ENCODE measurements at places on chromosomes 5 and 9. TPM values are rescaled to one million over a fixed set of nuclear protein-coding genes. Genes with fewer than 3 reads are reported as not detected.

GRCh38 chr9:71681104-71681707 is 87.1 kb downstream of the CEMIP2 start:
- DNase-seq, result no peak

GRCh38 chr9:89996116-89996515 is 391.3 kb downstream of the GADD45G start:
- DNase-seq, result no peak

The MRPL36 gene
- 49.5 TPM for polyA plus RNA-seq

- DNase-seq, result no peak
These were observed 16.3 kb downstream of the ADAM19 start for GRCh38 chr5:157559301-157559700.

- DNase-seq, result no peak
These were observed 2.5 kb upstream of the SSBP2 start for GRCh38 chr5:81753429-81753828.

Data from aorta (tissue), 5 donors.